ENCODE measurements at places on chromosomes 1 and 21.

GRCh38 chr1:63198871-63199394 lies 123.4 kb upstream of the FOXD3 start:
- DNase-seq, result no peak

GRCh38 chr1:5780324-5780716 lies 211.9 kb downstream of the NPHP4 start:
- no peak for DNase-seq

GRCh38 chr1:6614929-6615785 lies 1.6 kb downstream of the PHF13 start:
- DNase-seq, result no peak

GRCh38 chr1:203342192-203342940 lies 8.6 kb downstream of the FMOD start:
- DNase-seq, result peak; percentile 74

GRCh38 chr1:203652724-203653461 lies 26.3 kb downstream of the ATP2B4 start:
- no peak for DNase-seq

GRCh38 chr1:15918962-15919715 lies 56.8 kb downstream of the ZBTB17 start:
- DNase-seq, result peak; percentile 71

DNA sequence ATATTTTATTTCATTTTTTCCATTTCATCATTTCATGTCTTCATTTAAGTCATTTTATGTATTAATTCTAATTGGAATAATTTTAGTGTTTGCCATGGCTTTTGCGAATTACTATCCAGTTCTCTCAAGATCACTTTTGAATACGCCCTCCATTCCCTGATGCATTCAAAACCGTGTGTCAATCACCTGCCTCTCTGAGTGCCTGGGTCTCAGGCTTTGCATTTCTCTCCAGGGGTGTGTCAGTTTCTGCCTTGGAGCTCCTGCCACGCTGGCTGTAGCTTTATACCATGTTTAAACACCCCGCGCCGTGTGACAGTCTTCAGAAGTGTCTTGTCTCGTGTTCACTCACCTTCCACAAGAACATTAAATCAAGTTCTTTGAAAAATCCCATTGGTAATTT lies 7.4 kb upstream of the DNMT3L start:
- no peak for DNase-seq

DNA sequence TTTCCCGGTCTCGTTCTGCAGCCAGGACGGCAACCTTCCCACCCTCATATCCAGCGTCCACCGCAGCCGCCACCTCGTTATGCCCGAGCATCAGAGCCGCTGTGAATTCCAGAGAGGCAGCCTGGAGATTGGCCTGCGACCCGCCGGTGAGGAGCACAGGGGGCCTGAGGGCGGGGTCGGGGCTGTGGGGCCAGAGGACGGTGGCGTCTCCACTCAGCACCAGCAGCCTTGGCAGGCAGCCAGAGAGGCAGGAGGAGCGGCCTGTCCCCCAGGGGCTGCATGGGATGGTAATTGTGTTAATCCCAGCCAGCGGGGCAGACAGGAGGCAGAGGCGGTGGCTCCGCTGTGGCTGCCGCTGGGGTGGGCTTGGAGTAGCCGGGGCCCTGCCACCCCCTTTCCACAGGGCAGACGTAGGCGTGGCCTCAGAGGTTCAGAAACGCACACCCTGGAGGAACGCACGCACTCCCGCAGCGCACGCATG lies 12.1 kb downstream of the SAMD11 start:
- no peak for DNase-seq

All from GM10248 (cell line).